ENCODE measurements at places on chromosomes 11 and 22.

DNA sequence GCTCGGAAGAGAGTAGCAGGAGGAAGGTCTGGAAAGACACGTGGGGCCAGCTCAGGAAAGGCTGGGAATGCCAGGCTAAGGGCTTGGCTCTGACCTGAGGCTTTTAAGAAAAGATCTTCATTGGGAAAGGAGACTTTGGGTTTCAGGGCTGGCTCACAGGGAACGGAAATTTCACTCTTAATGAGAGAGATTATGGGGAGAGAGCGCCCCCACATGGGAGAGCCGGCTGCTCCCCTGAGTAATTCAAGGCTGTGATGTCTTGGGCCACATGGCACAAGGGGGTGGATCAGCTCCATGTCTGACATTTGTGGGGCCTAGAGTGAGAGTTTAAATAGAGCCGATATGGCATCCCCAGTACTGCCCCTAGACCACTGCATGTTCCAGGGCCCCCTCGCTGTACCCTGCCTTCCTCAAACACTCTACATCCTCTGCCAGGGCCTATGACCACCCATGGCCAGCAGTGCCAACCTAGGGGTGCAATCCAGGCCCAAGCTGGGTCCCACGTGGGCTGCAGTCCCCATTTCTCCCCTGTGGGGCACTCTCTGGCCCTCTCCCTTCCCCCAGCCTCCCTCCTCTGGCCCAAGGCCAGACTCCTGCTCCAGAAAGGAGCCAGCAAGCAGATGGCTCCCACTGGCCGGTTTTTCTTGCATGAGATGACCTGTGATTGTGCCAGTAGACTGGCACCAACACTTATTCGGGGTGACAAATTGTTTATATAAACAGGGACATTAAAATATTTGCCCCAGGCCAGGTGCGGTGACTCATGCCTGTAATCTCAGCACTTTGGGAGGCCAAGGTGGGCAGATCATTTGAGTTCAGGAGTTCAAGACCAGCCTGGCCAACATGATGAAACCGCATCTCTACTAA, 75.2 kb downstream of the ISX start:
- no peak for DNase-seq

DNA sequence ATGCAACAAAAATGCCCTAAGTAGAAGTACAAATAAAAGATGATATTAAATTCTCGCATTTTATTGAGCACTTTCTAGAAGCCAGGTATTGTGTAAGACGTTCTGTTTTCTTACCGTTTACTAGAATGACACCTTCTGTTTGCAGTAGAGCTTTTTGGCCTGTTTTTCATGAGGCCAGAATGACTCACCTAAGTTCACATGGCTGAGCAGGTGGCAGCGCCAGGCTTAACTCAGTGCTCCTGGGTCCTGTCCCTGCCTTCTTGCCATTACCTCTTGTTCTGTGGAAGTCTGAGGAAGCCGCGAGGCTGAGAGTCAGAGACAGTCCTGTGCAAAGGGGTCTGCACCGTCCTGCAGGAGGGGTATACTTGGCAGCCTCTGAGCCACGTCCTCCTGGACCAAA, 113.8 kb downstream of the ATXN10 start:
- DNase-seq, result no peak

GRCh38 chr11:123069908-123070821, 8.2 kb upstream of the HSPA8 start:
- DNase-seq, result no peak

DNA sequence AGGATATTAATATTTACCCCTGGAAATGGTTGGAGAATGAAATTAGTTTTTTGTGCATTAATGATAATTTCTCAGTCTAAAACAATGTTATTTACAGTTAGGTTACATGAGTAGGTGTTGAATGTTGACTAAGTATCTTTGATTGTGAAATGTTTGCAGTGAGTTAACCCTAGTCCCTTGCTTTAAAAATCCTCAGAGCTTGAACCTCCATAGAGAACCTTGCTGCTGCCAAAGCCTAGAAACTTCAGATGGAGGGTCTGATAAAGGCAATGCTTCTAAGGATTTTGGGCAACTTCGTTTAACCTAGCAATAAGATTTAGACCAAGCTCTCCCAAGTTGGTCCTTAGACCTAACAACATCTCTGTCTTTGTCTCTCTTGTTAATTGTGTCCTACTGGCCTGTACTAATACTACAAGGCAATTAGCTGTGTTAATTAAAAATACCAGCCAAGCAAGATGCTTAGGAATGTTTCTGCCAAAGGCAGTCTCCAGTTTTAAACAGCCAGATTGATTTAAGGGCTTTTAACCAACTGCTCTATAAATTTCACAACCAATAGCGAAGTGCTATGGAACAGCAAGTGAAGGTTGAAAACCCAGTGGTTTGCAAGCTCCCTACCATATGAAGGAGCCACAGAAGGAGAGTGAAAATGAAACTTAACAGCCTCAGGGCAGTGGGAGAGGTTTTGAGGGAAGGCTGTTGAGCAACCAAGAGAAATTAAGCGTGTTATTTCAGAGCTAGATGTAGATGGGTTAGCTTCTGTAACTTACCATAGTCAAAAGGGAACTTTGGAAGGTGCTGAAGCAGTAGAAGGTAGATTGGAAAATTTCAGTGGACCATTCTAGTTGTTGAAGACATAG, 295.9 kb upstream of the ANO5 start:
- no peak for DNase-seq

DNA sequence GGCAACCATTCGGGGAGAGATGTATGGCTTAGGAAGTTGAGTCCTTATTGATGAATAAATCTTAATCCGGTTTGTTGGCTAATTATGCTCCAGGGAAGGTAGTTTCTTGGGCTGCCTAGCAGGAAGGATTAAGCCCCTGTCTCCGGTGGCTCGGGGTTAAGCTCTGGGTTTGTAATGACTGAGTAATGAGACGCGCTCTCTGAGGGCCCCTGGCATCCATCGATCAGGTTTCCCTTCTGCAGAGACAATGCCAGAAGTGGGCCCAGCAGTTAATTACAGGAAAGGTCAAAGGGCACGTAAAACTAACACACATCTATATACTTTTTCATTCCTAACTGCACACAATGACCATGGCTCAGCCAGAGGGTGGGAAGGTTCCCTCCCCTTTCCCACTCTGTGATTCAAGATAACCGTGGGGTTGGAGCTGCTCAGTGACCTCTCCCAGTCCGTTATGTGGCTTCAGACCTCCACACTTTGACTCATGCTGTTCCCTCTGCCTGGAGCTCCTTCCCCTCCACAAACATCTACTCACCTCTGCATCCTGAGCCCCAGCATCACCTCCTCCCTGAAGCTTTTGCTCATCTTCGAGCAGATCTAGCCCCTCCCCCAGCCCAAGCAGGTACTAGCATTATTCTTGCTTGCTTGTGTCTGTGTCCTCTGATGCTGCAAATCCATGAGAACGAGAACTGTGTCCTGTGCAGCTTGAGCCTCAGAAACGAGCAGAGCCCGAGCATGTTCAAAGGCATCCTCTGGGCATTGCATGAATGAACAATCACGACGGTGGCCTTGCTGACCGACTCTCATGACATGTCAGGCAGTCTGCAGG, 16.6 kb downstream of the SCUBE1 start:
- DNase-seq, result no peak

DNA sequence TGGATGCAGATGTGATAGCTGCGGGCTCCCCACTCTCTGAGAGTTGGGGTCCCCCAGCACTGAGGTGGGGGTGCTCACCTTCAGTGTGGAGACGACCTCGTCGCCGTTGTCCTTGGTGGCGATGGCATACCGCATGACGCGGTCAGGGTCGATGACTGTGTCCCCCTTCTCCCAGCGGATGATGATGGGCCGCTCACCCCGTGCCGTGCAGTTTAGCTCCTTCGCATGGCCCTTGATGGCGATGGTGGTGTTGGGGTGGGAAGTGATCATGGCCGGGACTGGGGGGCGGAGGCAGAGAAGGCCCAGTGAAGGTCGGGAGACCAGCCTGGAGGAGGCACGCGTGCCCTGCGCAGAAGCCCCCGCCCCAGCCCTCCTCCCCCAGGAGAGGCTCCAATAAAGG, 154.2 kb downstream of the CEP164 start:
- DNase-seq, result no peak

DNA sequence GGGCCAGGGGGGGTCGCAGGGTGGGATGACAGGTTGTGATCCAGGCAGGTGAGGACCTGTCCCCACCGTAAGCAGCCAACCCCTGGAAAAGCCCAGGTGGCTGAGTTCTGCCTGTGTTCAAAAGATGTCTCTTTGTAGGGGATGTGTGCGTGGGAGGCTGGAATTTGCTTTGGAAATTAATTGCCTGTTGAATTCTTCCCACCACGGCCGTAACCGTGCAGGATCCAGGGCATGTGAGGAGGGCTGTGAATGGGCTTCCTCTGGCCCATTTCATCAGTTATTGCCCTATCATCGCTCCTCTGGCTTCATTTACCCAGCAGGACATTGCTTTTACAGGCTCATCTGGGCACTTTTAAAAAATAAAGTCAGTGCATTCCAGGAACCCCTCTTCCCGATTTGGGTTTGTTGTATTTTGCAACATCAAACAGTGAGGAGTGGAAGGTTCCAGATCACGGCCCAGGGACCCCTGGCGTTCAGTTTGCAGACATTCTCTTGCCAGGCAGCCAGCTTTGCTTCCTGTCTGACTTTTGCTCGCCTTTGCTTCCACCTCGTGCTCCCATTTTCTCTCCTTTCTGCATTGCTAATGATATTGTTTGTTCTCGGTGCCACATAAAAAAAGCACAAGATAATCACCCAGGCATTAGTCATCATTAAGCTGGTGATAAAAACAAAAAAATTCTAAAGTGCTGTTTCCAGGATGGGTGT, 1306.6 kb downstream of the BRD1 start:
- no peak for DNase-seq

- no peak for DNase-seq
Measured at GRCh38 chr11:115112754-115113153, 391.5 kb downstream of the CADM1 start.

DNA sequence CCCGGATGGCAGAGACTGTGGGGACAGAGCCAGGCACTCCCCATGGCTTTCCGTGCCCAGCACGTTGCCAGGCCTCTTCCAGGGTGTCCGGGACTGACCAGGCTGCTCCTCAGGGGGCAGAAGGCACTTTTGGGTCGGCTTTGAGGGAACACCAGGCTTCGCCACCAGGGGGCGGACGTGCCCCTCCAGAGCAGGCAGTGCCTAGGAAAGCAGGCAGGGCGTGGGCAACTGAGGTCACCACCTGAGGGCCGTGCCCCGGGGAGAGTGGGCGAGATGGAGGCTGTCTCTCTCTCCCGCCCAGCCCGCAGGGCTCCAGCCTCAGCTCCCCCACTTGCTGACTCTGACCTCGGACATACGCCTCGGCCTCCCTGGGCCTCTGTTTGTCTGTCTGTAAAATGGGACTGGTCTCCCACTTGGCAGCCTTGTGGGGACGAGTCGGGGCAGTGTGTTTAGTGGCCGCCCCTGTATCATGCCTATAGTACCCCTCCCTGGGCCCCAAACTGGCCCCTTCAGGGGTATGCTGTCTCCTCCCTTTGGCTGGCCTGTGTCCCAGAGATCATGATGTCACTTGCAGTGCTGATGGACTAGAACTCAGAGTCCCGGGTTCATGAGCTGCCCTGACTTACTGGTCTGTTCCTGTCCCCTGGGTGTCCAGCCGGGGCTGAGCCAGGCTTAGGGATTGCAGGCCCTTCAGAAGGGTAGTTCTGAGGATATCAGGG, 4.4 kb upstream of the PRR5 start:
- DNase-seq, result peak; percentile 75

DNA sequence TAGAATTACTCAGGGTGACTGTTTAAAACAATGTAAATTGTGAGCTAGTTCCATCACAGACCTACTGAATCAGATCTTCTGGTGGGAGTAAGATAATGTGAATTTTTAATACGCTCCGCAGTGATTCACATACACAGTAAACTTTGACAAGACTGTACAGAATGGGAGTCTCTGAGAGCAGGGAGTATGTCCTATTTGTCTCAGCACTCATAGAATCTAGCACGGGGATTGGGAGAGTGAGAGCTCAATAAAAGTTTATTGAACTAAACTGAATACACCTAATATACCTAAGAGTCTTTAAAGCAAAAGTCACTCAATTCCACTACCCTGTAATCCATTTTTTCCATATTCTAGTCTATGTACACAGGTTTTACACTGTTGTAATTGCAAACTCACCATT, 11.2 kb upstream of the GAB2 start:
- DNase-seq, result no peak

- DNase-seq, result no peak
Measured at GRCh38 chr11:101741061-101741460, 157.3 kb upstream of the TRPC6 start.

- DNase-seq, result no peak
Measured at GRCh38 chr22:23205339-23206049, 25.2 kb downstream of the BCR start.

DNA sequence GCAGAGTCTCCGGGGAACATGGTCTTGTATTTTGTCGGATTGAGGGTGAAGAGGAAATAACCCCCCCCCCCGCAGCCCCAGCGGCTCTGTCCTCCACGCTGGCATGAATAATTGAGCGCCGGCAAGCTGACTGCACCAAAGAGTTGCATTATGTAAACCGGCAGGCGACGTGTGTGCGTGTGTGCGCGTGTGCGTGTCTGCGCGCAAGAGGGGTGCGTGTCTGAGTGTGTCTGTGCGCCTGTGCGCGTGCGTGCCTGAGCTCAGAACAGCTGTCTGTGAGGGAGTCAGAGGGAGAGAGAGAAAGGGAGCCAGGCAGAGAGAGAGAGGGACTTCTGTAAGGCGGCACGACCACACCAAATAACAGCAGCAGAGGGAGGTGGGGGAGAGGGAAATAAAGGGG, 94.4 kb downstream of the SCN3B start:
- DNase-seq, result no peak

DNA sequence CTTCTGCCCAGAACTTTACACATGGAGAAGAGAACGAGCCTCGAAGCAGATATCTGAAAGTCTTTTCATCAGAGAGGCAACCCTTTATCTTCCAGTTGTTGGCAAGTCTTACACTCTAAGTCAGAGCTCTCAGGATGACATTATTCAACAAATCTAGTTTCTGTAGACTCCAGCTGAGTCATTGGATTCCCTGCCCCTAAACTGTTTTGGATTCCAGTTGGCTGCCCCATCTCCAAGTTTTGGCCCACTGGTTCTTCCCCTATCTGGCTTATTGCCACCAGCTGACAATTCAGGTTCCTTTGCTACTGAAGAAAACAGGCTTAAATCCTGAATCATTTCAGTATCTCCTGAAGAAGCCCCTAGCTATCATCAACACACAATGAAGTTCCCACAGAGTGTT, 14.2 kb downstream of the SAAL1 start:
- DNase-seq, result no peak

DNA sequence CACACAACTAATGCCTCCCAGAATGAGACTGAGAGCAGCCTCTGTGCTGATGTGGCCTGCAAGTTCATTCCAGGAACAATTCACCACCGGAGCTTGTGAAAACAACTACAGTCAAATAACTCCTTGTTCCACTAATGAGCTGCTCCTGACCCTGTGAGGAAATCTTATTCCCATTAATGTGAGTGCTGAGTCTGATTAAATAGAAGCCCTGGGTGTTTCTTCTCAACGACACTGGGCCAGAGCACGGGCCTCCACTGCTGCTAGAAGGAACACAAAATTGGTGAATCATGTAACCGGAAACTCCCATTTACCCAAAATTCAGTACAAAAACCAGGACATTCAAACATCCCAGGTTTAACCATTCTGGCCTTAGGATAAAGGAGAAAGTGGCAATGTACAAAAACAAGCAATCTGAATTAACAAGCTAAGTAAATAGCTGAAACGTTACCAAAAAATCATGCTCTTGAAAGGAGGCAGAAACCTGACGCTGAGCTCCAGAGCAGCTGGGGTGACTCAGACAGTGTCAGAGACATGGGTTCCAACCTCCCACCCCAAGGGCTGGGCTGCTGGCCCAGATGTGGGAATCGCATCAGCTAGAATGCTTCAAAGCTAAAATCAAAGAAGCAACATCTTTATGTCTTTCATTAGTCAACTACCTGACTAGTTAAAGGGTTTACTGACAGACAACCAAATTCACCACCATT, 26.7 kb downstream of the SERGEF start:
- DNase-seq, result no peak

Measured in stimulated activated CD8-positive, alpha-beta memory T cell treated with anti-CD3 and anti-CD28 coated beads, Interleukin-15, amount 100 ng/mL, for 48 hours (primary cell).